CD4-positive, alpha-beta T cell treated with Interleukin-4 for 1 hour (primary cell): ENCODE measurements at places on chromosomes 12 and 14.

DNA sequence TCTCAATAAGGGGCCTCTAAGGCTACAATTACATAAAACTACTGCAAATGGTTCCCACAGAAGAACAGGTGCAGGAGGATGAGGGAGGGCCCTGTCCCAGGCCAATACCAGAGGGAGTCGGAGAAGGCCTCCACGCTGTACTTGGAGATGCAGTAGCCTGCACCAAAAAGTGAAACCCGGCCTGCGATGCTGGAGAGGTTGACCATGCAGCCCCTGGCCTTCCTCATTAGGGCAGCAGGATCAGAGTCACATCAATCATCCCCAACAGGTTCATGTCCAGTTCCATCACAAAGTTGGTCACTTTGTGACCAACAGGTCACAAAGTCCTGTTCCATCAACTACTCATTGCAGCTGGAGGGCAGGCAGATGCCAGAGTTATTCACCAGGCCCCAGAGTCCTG is 23.0 kb downstream of the ZBTB39 start:
- DNase-seq = no peak

- no peak for DNase-seq
Measured at GRCh38 chr12:53258541-53259539, 9.3 kb upstream of the ESPL1 start.

GRCh38 chr14:56297449-56297848 is 179.2 kb downstream of the PELI2 start:
- DNase-seq = no peak

DNA sequence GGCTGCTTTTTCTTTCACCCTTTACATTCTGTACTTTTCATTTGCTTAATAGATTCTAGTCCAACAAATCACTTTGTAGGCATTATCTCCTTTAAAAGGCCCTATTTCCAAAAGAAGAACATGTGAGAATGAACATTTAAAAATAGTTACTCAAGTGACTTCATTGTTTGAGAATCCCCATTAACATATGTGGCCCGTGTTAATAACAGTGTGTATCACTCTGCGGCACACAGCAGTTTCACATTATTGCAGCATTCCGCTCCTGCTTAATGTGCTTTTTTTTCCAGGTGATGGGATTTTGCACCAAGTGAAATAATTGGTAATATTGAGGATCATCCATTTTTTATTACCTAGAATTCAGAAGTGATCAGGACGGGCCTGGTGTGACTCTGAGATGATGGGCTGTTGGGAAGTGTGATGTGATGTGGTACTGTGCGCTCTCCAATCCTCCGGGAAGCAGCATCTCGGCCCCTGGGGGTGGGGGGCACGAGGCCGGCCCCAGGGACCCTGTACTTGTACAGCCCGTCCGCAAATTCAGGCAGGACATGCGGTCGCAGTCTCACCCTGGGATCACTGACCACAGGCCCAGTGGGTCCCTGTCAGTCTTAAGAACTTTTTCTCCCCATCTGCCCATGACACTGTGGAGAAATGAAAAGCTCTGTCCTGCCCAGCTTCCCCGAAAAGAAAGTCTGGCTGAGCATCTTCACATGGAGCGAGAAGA is 32.9 kb downstream of the SLC15A4 start:
- no peak for DNase-seq

- peak; percentile 27 for DNase-seq
Measured at GRCh38 chr12:120687578-120688289, 785 bp downstream of the MLEC start.

GRCh38 chr14:72462056-72462455 is 431.8 kb downstream of the DPF3 start:
- DNase-seq = no peak

GRCh38 chr12:44774815-44775411 is 101.2 kb downstream of the NELL2 start:
- peak; percentile 61 for DNase-seq

- no peak for DNase-seq
Measured at GRCh38 chr12:114625294-114625851, 58.6 kb downstream of the TBX3 start.

DNA sequence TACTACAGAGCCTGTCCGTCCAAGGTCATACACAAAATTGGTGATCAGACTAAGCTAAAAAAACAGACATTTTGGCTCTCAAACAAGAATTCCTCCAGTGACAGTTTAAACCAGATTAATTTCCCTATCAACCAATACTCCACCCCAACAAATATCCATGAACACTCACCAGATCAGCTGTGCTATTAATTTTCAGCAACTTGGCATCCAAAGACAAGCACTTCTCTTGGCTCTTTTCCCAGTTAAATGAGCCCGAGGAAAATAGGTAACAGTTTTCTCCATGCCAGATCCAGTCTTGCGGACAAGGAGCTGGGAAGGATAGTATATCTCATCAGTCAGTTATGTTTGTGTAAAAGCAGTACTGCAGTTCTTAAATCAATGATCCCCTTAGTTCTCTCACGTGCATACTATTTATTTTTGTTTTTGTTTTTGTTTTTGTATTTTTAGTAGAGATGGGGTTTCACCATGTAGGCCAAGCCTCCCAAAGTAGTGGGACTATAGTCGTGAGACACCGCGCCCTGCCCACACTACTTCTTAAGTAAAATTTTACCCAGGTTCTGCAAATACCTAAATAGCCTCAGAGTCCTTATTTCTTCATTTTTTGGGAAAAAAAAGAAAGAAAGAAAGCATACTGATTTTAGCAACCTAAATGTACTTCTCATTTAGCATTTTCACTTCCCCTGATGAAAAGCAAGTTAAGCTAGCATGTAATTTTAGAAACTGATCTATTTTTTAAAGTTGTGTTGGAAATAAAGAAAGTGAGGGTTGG is 11.1 kb downstream of the OLR1 start:
- no peak for DNase-seq

GRCh38 chr12:81440001-81440400 is 319.1 kb downstream of the PPFIA2 start:
- no peak for DNase-seq

DNA sequence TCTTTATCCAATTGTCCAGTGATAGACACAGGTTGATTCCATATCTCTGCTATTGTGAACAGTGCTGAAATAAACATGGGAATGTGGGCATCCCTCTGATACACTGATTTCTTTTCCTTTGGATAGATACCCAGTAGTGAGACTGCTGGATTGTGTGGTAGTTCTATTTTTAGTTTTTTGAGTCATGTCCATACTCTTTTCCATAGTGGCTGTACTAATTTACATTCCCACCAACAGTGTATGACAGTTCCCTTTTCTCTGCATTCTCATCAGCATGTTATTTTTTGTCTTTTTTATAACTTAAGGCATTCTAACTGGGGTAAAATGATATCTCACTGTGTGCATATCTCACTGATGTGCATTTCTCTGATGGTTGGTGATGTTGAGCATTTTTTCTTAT is 24.8 kb upstream of the VASH1 start:
- DNase-seq = no peak

GRCh38 chr12:89831310-89832095 is 122.9 kb upstream of the ATP2B1 start:
- DNase-seq = no peak

- no peak for DNase-seq
Measured at GRCh38 chr12:26712892-26713291, 120.1 kb downstream of the ITPR2 start.

DNA sequence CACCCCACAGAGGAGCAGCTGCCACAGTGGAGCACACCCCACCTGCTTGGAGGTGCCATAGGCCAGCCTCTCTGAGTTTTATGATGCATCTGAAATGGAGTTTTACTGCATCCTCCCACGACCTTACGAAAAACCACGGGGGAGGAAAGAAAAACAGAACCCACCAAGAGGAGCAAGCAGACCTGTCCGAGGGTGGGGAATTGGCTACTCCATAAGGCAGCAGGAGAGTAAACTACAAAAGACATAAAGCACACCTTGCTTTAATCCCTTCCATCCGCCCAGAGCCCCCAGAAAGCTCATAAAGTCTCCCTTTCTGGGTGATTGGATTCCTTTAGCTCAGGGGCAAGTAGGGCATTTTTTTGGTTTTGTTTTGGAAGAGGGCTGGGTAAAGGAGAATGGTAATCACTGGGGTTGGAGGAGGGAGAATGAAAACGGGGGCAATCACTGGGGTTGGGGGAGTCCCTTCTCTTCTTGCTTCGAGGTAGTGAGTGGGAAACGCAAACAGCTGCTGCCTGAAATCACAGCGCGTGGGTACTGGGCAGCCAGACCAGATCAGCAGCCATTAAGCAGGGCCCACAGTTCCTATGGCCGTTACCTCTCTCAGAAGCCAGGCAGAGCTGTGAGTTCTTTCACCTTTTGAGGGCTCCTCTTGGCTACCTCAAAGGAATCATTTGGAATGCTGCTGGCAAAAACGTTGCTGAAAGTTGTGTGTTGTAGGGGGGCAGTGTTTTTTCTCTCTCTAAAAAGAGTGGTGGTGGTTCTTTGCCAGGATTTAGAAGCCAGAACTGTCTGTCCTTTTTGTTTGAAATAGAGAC is 433.6 kb downstream of the ZFP36L1 start:
- no peak for DNase-seq

- DNase-seq = no peak
Measured at GRCh38 chr12:26346736-26347135, 151.4 kb downstream of the SSPN start.

DNA sequence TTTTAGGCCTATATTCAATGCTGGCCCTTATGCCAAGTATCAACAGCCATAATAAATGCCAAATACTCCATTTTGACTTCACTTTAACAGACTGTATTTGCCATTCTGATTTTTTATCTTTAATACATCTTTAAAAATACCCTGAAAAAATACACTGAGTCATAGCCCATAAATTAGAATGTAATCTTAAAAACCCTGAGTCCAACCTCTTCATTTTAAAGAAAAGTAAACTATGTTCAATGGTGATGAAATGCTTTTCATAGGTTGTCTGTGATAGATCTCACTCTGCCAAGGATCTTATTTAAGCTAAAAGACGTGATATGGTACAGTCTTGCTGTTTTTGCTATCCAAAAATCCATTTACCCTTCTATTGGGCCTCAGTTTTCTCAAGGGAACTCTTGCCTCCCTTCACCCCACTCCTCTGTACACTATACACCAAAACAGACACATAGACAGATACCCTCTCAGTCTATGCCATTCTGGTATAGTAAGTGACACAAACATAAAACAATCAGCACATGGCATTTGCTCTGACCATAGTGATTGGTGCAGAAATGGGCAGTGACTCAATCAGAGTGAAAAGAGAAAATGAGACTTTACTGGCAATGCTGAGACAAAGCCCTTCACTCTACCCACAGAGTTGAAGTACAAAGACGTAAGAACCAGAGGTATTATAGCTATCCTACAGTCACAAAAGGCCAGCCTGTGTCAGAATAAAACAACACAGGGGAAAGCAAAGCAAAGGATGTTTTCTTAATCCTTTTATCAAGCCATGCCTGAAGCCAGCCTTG is 49.1 kb downstream of the BTG1 start:
- DNase-seq = no peak

- no peak for DNase-seq
Measured at GRCh38 chr12:109586385-109587296, 13.0 kb downstream of the MVK start.

DNA sequence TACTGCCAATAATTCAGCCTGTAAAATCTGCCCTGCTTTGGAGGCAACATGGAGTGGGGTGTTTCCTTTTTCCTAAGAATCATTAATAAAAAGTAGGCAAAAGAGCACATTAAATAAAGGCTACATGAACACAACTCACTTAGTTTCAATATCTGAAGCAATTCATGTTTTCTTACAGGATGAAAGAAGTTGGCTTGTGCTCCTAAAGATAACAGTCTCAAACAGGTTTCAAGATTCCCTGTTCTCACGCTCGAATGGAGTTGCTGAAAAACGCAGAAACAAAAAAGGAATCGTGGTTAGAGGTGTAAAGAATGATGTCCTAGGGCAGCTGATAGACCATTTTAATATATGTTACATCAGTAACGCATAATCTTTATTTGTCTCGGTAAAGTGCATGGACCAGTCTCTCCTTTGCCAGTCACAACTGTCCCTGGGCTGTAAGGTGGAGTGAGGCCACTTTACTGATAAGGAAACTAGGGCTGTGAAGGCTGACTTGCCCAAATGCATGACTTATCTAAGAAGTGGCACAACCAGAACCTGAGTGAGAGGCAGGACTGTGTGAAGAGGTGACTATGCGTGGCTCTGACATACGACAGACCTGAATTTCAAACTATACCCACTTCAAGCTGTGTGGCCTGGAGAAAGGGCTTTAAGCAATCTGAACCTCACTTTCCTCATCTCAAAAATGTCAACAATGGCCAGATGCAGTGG is 12.6 kb downstream of the GIT2 start:
- no peak for DNase-seq

DNA sequence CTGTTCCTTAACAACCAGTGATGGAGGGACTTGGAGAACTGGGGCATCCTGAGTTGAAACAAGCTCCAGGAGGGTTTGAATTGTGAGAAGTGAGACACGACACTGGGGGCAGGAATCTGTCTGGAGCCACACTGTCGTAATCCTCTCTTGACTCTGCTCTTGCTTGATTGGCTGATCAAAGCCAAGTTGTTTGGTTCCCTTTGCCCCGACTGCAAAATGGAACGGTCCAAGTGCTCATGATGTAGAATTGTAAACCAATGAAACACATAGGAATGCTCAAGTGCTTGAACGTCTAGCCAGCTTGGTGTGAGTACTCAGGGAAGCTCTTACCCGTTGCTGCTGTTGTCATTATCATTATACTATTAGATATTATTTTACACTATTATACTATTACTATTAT is 98.1 kb downstream of the TMEM132C start:
- no peak for DNase-seq

DNA sequence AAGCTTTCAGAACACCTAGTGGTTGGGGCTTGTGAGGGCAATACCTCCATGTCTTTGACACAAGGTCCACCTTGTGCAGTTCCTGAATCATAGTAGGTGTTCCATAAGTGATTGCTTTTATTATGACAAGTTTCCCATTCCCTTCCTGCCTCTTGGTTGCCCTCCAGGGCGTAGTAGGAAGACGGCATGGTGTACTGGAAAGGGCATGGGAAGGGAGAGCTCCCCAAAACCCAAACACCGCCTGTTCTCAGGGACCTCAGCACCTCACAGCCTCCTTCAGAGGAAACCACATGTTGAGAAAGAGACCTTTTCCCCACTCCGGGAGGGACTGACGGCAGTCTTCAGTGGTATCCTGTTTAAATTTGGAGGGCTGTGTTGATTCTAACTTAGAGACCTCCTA is 21.1 kb downstream of the EVL start:
- DNase-seq = no peak

- DNase-seq = no peak
Measured at GRCh38 chr12:54504550-54504949, 7.0 kb downstream of the NCKAP1L start.

DNA sequence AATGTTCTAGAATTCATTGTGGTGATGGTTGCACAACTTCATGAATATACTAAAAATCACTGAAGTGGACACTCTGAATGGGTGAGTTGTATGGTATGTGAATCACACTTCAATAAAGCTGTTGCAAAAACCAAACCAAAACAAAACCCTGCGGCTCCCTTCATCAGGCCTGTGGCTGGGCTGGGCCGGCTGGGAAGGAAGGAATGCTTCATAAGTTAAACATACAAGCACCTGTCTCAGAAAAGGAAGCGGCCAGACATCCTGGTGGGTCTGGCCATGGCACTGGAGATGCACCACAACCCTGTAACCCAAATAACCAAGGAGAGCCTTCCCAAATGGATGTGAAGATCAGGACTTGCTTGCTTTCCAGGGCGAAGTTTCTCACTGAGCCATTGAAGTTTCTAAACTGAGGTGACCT is 34.9 kb downstream of the TTC7B start:
- no peak for DNase-seq
